Forelimb muscle (tissue), 1 donor: ENCODE measurements at places on chromosomes 7 and 10.

GRCh38 chr10:128097783-128098182 is 28.4 kb downstream of the MKI67 start:
- DNase-seq: no peak

GRCh38 chr10:69910561-69910960 is 108.9 kb downstream of the COL13A1 start:
- no peak for DNase-seq

DNA sequence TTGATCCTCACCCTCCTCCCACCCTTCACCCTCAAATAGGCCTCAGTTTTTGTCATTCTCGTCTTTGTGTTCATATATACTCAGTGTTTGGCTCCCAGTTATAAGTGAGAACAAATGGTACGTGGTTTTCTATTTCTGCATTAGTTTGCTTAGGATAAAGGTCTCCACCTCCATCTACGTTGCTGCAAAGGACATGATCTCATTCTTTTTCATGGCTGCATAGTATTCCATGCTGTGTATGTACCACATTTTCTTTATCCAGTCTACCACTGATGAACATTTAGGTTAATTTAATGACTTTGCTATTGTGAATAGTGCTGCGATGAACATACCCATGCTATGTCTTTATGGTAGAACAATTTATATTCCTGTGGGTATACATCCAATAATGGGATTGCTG is 91.2 kb downstream of the PLPP4 start:
- no peak for DNase-seq

DNA sequence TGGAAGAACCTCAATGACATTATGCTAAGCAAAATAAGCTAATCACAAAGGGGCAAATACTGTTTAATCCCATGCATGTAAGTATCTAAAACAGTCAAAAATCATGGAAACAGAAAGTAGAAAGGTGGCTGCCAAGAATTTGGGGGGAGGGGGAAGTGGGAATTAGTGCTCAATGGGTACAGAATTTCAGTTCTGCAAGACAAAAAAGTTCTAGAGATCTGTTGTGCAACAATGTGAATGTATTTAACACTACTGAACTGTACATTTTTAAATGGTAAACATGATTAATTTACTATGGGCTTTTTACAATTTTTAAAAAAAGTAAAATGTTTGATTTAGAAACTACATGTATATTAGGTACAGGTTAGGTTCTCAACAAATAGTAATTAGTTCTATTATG is 11.9 kb downstream of the EZH2 start:
- DNase-seq: no peak

GRCh38 chr10:111130471-111130870 is 53.6 kb downstream of the ADRA2A start:
- no peak for DNase-seq

DNA sequence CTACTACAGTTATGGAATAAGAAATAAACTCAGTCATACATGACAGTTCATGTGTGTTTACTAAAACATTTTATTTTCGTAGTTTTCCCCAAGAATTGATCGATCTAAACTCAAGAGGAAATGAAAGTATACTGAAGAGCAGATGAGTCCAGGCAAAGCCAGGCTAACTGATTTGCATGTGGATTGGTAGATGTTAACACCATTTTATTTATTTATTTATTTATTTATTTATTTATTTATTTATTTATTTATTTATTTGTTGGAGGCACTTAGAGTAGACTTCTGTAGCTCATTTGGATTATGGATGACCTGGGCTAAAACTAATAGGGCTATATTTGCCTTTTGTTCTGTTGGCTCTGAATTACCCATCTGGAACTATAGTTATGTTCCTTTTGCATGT is 68.5 kb upstream of the DKK1 start:
- no peak for DNase-seq

- no peak for DNase-seq
Measured at GRCh38 chr10:70255329-70256299, 22.4 kb upstream of the PPA1 start.

DNA sequence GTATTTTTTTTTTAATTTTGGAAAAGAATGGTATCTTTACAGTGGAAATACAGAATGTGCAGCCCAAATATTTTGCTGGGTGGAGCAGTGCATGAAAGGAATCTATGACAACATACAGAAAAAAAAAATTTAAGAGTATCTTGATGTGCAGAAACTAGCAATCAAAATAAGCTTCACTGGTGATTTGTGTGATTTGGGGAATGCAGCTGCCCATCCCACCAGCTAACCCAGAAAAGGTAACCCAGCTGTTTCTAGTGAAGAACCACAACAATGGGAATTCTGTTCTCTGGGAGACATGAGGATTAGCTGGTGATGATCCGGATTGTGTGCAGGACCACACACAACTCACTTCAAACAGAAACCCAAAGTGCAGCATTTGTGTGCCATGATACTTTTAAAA is 375.5 kb downstream of the SEMA3D start:
- no peak for DNase-seq
